ENCODE measurements at places on chromosomes 7 and 10. TPM values are rescaled to one million over a fixed set of nuclear protein-coding genes. Genes with fewer than 3 reads are reported as not detected.

GRCh38 chr10:4704034-4704545 is 121.9 kb upstream of the AKR1E2 start:
- no peak for DNase-seq
- no peaks in the 10 kb centered on the region for H3K4me1 ChIP-seq
- H3K27ac ChIP-seq, result no peak overlapping the region
- H3K27me3 ChIP-seq, result no peaks in the 10 kb centered on the region
- H3K36me3 ChIP-seq, result no peaks in the 10 kb centered on the region
- H3K4me3 ChIP-seq, result no peak overlapping the region

GRCh38 chr7:131553931-131554330 is 2.5 kb downstream of the PODXL start:
- no peaks in the 10 kb centered on the region for H3K36me3 ChIP-seq
- peaks cover 23% of the 10 kb centered on the region for H3K4me1 ChIP-seq
- no peak for DNase-seq
- H3K27me3 ChIP-seq, result peaks cover 33% of the 10 kb centered on the region
- H3K27ac ChIP-seq, result no peak overlapping the region
- H3K4me3 ChIP-seq, result no peak overlapping the region

The INA gene
- not detected for total RNA-seq

The RAPGEF5 gene
- not detected for total RNA-seq

The TUBAL3 gene
- total RNA-seq, result not detected
